ENCODE measurements at places on chromosomes 2 and 18. TPM values are rescaled to one million over a fixed set of nuclear protein-coding genes. Genes with fewer than 3 reads are reported as not detected.

CRYGD gene
- not detected for total RNA-seq

GRCh38 chr2:109460553-109461324 lies 153.0 kb downstream of the SEPTIN10 start:
- no peaks in the 10 kb centered on the region for H3K4me1 ChIP-seq
- H3K27me3 ChIP-seq, result no peaks in the 10 kb centered on the region
- H3K36me3 ChIP-seq, result no peaks in the 10 kb centered on the region

GRCh38 chr2:24822049-24822706 lies 29.0 kb downstream of the CENPO start:
- H3K36me3 ChIP-seq, result no peaks in the 10 kb centered on the region
- H3K4me3 ChIP-seq, result no peak overlapping the region
- H3K27me3 ChIP-seq, result no peaks in the 10 kb centered on the region
- H3K27ac ChIP-seq, result no peak overlapping the region

INHBB gene
- total RNA-seq, result 3.4 TPM

MAP3K20 gene
- total RNA-seq, result 55.0 TPM

GRCh38 chr18:54835944-54836343 lies 7.7 kb downstream of the RAB27B start:
- no peak overlapping the region for H3K27ac ChIP-seq
- H3K36me3 ChIP-seq, result no peaks in the 10 kb centered on the region
- H3K4me1 ChIP-seq, result no peaks in the 10 kb centered on the region
- no peak for DNase-seq
- no peak overlapping the region for H3K4me3 ChIP-seq

THSD7B gene
- not detected for total RNA-seq

SNTG2 gene
- not detected for total RNA-seq

- H3K27me3 ChIP-seq, result peaks cover 40% of the 10 kb centered on the region
- no peak overlapping the region for H3K4me3 ChIP-seq
- no peak overlapping the region for H3K27ac ChIP-seq
- peak; percentile 20 for DNase-seq
- no peaks in the 10 kb centered on the region for H3K36me3 ChIP-seq
Observed at GRCh38 chr2:68878753-68879152, 7.6 kb upstream of the BMP10 start.

RNU2-63P gene
- not detected for total RNA-seq

DNA sequence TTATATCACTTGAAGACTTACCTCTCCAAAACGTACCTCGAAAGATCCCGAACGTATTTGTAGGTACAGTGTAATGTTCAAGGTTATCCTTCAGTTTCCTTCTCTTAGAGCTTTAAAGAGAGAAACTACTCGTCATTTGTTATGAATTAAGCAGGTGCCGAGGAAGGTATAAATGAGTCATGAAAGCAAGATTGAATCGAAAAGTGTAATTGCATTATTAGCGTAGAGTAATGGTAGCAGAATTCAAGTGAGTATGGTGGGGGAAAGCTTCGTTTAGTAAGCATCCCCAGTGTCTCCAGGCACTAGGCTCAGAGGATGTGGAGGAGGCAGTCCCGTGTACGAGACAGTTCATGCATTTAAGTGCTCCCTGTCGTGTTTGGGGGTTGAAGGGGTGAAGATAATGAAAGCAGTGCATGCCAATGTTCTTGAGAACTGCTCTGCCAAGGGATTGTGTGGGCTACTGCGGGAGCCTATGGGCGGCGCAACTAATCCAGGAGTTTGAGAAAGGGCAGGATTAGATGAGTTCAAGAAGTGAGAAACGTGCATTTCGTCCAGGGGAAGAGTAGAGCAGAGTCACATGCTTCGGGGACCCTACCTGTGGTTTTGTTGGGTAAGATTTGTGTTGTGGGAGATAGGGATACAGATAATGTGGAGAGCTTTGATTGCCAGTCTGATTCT lies 858 bp downstream of the POLR1B start:
- DNase-seq, result peak; percentile 30
- peaks cover 7% of the 10 kb centered on the region for H3K4me1 ChIP-seq
- H3K4me3 ChIP-seq, result peak overlapping the region; percentile 84
- no peaks in the 10 kb centered on the region for H3K27me3 ChIP-seq
- H3K27ac ChIP-seq, result no peak overlapping the region

PHLPP1 gene
- 9.4 TPM for total RNA-seq

All from GM23248 (cell line).